ENCODE measurements at places on chromosomes 5 and 9. TPM values are rescaled to one million over a fixed set of nuclear protein-coding genes. Genes with fewer than 3 reads are reported as not detected.

The PCDHGA8 gene
- total RNA-seq, result 3.3 TPM

DNA sequence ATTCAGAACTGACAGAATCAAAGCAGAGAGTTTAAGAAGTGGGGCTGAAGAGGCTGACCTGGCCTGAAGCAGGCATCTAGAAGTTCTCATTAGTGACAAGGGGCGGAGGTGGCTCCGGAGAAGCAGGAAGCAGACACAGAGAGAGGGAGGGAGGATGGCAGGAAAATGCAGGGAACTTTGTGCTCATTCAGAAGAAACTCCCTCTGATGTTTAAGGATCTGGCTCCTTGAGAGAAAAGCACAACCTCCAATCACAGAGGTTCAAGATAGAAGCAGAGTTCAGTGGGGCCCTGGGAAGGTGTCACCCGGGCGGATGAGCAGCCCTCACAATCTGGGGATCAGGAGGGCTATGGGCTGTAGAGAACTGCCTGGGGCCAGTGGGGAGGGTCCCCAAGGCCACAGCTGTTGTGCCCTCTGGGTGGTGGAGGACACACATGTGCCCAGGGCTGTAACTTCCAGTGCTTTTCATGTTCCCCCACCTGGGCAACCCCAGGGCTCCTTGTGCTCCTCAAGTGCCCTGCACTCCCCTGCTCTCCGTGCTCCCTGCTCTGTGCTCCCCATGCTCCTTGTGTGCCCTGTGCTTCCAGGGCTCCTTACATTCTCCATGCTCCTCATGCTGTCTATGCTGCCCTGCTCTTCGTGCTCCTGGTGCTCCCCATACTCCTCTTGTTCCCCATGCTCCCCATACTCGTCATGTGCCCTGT, 51.4 kb downstream of the TRIP13 start:
- no peak for DNase-seq

GRCh38 chr9:76932265-76932664, 26.4 kb upstream of the PRUNE2 start:
- no peak for DNase-seq

DNA sequence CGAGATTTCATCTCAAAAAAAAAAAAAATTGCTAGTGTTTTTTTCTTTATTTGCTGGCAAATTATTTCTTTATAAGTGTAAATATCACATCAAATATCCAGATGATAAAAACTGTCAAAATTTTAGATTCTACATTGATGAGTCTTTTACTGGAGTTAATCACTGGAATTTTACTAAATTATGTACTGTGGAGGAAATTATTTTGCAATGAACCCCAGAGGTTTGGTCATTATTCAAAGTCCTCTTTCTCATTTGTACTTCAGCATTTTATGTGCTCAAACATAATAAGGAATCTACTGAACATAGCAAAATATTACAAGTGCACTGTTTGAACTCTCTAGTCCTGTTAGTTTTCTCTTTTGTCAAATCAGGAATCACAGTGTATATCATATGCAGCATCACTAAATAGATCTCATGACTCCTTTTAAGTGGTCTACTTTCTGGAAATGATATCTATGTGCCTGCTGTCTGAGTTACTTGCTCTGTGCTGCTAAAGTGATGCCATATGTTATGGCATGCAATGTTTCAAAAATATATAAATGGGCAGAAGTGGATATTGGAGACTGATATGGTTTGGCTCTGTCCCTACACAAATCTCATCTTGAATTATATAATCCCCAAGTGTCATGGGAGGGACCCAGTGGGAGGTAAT, 18.0 kb downstream of the OTULINL start:
- no peak for DNase-seq

DNA sequence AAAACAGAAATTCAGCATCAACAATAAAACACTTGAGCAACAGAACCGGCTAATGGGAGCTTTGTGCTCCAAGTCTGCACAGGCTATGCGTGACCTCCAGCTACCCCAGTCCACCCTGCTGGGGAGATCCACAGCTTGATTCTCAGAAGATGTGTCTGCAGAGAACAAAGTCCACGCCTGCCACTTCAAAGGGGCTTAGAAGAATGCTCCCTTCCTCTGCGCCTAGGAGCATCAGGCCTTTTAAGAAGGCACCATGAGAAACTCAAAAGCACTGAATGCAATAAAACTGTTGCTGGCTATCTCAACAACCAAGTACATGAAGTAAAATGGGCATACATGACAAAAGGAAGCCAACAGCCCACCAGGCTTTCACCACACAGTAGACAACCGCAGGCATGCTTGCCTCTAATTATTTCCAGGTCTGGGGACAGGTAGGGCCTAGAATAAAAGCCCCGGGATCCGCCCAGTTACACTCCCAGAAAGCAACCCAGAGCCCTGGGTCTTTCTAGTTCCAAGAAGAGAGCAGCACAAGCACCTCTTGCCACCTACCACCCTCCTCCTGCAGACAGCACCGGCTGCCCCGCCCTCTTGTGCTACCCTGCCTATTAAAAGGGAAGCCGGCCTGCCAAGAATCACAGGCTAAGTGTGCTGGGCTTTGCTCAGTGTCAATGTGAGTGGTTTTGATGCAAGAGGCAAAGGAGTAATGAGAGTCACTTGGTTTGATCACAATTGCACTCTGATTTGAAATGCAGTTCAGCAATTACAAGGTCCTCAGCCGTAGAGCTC, 123.2 kb downstream of the SPOCK1 start:
- DNase-seq, result no peak

GRCh38 chr5:164097749-164098148, 592.3 kb downstream of the MAT2B start:
- no peak for DNase-seq

DNA sequence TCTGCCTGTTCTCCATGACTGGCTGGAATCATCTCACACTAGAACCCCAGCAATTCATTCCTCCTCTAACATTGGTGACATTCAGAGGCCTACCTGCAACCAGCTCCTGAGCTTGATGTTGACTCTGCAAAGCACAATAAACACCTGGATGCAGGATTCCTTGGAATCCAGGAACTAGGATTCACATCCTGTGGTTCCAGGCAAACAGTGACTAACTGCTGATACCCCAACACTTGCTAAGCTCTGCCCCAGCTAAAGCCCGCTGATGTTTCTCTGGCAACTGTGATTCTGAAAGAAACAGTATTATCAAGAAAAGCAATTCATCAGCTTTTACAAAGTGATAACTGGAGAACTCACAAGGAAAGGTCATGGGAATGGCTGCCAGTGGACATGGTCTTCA, 29.2 kb downstream of the SUSD1 start:
- DNase-seq, result no peak

GRCh38 chr5:34978681-34979080, 49.3 kb downstream of the DNAJC21 start:
- DNase-seq, result no peak

- no peak for DNase-seq
Measured at GRCh38 chr9:130227833-130228232, 37.7 kb upstream of the HMCN2 start.

The GRM6 gene
- total RNA-seq, result not detected

- no peak for DNase-seq
Measured at GRCh38 chr9:90057361-90057760, 452.5 kb downstream of the GADD45G start.

The TMEM174 gene
- not detected for total RNA-seq

DNA sequence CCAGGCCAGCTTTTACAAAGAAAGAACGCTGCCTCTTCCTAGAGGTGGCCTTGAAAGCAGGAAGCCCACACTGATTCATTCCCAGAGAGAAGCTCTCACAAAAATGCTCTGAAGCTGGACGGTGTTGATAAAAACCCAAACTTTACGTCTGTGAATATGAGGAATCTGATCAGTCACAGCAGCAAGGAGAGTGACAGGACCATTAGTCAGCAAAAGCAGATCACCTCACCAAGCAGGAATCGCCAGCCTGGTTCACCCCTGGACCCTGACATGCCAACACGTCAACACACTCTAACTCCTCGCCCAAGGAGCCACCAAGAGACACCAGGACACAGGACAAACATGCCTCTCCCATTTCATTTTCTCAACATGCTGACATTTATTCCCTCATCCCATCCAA, 70.6 kb upstream of the ZNF622 start:
- no peak for DNase-seq

The SAXO1 gene
- not detected for total RNA-seq

DNA sequence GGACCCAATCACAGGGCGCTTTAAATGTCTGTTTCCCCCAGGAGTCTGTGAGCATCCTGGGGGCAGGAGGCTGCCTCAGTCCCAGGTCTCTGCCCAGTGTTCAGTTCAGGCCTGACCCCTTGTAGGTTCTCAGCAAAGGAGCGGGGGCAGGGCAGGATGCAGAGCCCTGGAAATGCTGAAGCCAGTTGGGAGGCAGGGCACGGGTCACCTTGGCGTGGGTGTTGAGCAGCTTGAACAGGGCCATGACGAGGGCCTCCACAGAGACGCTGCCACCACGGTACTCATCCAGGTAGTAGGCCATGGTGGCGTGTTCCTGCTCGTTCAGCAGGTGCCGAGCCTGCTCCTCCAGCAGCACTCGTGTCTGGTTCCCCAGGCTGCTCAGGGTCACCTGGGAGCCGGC, 36.3 kb upstream of the AKNA start:
- no peak for DNase-seq

DNA sequence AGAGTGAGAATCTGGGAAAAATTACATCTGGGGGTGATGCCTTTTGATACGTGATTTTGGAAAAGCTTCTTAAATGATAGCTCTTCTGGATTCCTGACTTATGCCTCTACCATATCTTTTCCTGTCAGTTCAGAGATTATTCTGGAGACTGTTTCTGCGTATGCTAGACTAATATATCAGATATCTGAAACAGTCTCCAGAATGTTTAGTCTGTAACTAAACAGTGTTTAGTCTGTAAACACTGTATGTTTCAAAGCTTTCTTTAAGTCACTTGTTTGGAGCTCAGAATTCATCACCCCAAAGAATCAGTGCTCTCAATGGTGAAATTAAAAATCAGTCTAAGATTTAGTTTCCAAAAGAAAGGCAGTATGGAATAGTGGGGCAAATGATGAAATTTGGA, 19.7 kb downstream of the C9orf85 start:
- DNase-seq, result no peak

GRCh38 chr9:123834889-123835562, 94.9 kb downstream of the DENND1A start:
- no peak for DNase-seq

DNA sequence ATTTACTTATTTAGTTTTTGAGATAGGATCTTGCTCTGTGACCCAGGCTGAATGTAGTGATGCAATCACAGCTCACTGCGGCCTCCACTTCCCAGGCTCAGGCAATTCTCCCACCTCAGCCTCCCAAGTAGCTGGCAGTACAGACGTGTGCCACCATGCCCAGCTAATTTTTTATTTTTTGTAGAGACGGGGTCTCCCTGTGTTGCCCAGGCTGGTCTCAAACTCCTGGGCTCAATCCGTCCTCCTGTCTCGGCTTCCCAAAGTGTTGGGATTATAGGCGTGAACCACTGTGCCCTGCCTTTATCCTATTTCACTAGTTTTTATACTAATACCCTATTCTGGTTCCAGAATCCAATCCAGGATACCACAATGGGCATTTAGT, 6.8 kb downstream of the RPS14 start:
- DNase-seq, result no peak

DNA sequence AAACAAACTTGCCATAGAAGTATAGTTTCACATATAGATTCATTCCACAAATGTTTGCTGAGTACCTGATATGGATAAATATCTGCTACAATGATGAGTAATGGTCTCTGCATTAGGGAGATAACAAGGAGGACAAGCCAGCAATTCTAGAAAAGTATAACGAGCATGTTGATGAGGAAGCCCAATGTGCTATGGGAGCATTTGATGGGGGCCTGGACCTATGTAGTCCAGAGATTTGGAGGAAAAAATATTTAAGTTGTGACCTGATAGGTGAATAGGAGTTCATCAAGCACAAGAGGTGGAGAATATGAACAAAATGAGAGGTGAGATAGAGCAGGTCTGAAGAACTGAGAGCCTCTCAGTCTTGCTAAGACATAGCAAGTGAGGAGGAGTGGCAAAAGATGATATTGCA, 14.4 kb upstream of the TMEM245 start:
- no peak for DNase-seq

DNA sequence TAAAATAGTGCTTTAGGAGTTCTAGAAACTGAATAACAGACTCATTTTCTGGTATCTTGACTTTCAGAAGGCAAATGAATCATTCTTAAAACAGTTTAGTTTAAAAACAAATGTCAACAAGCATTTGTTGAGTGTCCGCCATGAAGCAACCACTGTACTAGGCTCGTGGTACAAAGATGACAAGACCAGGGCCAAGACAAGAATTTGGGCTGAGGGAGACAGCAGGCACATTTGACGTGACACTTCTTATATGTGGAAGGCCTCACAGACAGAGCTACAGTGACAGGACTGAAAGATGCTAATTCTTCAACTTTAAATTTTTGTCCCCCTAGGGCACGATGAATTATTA, 14.4 kb upstream of the ZNF131 start:
- DNase-seq, result no peak

- DNase-seq, result no peak
Measured at GRCh38 chr5:176389135-176390123, 878 bp downstream of the HIGD2A start.

- DNase-seq, result no peak
Measured at GRCh38 chr5:73789851-73790281, 163.9 kb downstream of the ARHGEF28 start.

The LECT2 gene
- total RNA-seq, result not detected

The SCGB3A2 gene
- not detected for total RNA-seq

DNA sequence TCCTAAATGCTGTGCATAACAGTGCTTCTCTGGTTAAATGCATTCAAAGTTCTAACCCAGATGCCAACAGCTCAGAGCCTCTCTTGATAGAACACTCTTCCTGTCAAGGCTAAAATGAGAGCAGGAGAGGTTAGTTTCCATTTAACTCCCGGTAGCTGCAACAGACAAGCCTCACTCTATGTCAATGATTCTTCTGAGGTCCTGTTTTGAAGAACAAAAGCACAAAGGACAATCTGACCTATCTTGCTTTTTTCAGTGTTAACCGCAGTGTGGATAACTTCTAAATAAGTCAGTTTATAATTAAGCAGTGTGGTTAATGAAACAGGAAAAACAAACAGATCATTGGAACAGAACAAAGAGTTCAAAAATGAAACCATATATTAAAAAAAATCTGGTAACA, 80.7 kb downstream of the ANKRD55 start:
- no peak for DNase-seq

Data from SJCRH30 (cell line).